ENCODE measurements at places on chromosomes 5 and 9.
A peak's percentile ranks its signal among the peaks of the same experiment; 100 is the strongest.

- no peak for DNase-seq
Measured at GRCh38 chr5:162721125-162721524, 653.6 kb downstream of the GABRG2 start.

- no peak for DNase-seq
Measured at GRCh38 chr5:180898621-180899246, at the start of gene BTNL8. BTNL8 (plus strand) TSS chr5:180899159; CDS start chr5:180899311, 152 bp downstream.

DNA sequence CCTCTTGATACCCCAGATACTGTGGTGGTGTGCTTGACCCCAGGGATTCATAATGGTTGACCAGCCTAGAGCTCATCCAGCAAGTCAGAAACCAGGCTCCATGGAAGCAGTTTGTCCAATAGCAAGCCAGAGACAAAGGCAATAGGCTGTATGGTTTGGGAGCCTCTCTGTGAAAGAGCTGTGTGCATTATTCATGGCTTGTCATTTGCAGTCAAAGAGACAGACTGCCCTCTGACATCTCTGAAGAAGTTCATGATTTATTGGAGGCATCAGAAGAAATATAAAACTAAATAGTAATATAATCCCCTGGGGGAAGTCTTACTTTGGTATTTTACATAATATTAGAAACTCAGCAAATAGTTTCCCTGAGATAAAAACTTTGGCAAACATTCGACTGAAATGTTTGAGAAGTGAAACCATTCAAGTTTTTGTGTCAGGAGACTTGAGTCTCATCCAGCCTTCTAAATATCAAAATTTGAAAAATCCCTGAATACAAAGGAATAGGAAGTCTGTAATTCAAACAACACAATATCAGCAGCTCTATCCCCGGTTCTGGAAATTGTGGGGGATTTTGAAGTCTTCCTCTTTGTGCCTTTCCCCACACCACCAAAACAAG, 250.3 kb downstream of the ZSWIM6 start:
- DNase-seq: no peak

GRCh38 chr5:39413771-39414170, 11.0 kb downstream of the DAB2 start:
- DNase-seq: no peak

- peak; percentile 25 for DNase-seq
Measured at GRCh38 chr5:66704790-66705425, 108.7 kb downstream of the MAST4 start.

GRCh38 chr9:137325124-137325523, 23.1 kb upstream of the NRARP start:
- no peak for DNase-seq

DNA sequence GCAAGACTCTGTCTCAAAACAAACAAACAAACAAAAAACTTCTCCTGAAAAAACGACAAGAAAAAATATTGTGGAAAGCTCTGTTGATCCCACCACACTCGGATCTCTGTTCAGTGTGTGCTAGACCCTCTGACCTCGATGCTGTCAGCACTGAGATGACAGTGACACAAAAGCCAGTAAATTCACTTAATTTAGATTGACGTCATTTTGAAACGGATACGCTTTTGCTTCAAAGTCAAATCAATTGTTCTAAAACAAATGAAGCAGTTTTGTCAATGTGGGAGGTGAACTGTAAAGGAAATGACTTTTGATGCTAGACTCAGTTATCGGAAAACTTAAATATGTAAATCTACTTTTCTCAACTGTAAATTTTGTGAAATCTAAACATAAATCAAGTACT, 26.6 kb downstream of the CCT5 start:
- DNase-seq: no peak

- no peak for DNase-seq
Measured at GRCh38 chr5:10756549-10756948, 4.5 kb downstream of the DAP start.

- DNase-seq: no peak
Measured at GRCh38 chr5:121853850-121854249, 2.2 kb downstream of the FTMT start.

DNA sequence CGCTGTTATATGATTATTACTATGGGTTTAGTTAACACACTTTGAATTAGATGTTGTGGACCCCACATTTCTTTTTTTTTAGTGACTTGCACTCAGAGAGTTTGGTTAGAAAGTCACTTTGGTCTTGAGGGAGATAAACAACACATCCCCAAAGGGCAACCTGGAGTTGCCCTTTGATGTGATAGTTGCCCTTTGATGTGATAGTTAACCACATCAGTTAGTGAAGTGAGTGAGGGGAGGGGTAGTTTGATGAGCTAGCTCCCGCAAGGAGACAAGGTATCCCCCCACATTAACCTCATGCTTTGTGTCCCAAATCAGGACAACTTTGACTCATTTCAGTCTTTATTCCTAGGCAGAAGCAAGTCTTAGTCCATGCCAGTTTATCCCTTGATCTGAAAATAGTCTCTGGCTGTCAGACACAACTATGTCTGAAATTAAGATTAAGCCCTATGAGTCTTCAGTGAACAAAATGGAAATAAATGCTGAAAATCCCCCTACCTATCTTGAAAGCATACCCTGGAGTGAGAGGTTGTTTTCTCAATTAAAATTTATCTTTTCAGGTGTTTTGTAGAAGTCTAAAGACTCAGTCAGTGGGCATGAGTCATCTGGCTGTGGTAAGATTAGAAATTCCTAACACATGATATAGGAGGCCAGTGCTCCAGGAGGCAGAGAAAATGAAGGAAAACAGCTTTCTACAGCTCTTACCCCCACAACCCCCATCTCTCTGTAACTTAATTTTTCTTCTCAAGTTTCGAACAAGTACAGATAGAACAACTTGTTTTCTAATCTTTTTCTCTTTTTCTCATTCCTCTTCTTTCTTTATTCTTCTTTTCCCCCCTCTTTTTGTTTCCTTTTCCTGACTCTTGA, 208.9 kb upstream of the DMRTA1 start:
- DNase-seq: no peak

DNA sequence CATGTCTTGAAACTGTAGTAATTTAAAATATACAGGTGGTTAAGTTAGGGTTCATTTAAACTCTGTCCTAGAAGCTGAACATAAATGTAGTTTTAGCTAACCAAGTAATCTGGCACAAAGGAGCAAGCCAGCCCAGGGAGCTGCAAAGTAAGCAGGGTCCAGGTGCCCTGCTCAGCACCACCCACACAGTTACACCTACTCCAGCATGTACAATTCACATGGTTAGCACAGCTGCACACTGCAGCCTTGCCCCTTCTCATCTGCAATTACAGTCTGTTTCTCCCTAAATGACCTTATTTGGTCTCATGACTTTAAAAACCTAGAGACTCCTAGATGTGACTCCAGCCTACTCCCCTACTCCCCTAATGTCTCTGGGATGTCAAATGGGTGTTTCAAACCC, 128.4 kb downstream of the EPB41L4A start:
- DNase-seq: peak; percentile 68

DNA sequence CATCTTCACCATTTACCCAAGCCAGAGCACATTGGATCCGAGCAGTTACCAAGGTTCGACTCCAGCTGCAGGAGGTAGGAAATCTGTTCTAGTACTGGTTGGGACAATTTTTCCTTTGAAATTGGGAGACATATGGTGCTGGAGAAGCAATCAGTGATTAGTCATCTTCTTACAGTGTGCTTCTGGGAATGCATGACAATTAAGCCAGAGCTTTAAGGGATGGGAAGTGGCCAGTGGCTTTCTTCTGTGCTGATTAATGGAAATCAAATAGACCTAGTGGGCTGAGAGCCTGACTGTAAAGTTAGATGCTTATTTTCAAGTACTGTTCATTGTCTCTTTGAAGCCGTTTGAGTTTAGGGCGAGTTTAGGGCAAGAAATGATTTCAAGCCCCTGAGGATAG, 152.1 kb downstream of the UNC13B start:
- DNase-seq: peak; percentile 58

- no peak for DNase-seq
Measured at GRCh38 chr5:56154732-56155484, 78.2 kb downstream of the ANKRD55 start.

DNA sequence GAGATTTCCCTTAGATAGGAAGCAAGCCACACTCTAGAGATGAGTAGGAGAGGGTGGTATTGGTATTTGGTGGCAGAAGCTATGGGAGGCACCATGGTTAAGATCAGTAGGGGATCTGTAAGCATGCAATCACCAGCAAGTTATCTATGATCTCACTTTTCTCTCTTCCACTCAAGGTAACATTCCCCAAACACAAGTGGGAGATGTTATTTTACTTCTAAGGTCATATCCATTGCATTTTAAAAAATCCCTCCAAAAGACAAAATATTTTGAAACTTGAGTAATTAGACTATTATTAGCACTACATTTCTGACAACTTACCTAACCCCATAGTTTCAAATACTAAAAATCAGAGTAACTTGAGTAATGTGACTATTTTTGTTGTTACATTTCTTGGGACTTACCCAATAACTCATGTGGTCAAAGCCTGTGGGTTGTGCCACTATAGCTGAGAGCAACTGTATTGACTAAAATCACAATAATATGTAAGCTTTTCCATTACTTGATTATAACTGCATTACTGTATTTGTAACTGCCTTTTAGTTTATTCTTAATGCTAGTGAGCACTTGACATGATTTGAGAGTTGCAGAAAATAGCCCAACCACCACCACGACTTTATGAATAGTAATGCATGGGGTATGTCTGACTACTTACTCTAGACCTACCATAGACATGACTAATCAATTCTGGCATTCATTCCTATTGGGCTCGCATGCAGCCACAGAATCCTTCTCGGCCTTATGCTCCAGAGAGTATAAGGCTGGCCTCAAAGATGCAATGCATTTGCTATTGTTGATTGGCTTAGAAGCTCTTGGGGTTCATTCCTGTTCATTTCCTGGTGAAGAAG, 264.7 kb downstream of the TRIM32 start:
- no peak for DNase-seq

GRCh38 chr9:112866662-112867274, 23.9 kb downstream of the SLC46A2 start:
- no peak for DNase-seq

DNA sequence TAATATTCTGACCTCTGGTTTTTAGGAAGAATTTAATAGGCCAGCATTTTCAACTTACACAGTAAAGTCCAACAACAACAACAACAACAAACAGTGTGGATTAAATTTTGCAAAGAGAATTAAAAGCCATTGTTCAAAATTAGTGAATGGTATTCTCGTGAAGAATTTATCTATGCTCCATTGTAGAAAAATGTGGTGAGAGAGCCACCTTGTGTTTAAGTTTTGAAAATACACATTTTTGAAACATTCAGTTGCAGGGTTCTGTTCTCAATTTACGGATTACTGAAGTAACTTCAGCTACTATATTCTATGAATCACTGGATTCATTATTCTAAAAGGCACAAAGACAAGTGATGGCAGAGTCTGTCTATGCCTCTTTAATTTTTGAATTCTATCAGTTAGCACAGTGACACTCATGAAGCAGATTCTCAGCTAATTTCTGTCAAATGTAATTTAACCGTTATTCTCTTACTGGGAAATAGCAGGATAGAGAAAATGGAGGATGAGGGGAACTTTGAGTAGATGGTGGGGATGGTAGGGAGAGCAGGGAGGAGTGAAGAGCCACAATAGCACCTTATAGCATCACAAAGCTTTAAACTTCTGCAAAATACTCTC, 11.0 kb downstream of the CCDC152 start:
- peak; percentile 19 for DNase-seq

- no peak for DNase-seq
Measured at GRCh38 chr5:66558560-66558959, 37.6 kb upstream of the MAST4 start.
